DMS79 (cell line): ENCODE measurements at places on chromosomes 7 and 10.

GRCh38 chr7:4233146-4233545, 448.9 kb upstream of the FOXK1 start:
- no peak for DNase-seq

DNA sequence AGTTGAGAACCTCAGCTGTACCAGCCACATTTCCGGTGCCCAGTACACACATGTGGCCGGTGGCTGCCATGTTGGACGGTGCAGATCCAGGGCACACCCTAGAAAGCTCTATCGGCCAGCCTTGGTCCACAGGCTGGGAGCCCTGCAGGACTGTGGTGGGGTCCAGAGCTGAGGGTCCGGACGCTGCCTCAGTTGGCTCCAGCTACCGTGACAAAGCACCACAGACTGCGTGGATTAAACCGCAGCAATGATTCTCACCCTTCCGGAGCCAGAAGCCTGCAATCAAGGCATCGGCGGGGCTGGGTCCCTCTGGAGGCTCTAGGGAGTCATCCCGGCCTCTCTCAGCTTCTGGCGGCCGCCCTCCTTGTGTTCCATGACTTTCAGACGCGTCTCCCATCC, 50.1 kb downstream of the PDGFA start:
- DNase-seq = no peak

GRCh38 chr7:118350260-118350659, 125.8 kb downstream of the ANKRD7 start:
- no peak for DNase-seq

DNA sequence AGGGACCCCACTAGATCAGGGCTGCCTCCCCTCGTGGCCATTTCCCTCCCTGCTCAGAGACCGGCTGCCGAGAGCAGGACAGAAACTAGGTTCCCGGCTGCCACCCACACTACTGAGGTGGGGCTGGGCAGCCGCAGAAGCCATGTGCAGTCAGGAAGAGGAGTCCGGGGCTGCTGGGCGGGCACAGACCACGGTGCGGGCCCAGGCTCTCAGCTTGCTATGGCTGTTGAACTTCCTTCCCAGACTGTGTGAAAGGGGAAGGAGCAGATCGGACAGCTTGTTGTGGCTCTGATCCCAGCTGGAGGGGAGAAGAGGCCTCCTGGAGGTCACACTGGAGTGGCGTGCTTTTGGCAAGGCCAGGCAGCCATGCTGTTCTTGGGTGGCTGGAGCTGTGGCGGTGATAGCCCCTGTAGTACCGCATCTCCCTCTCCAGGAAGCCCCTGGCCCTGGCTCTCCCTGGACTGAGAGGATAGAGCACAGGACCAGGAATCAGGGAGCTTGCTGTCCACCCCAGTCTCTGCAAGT, 56.8 kb downstream of the HK1 start:
- DNase-seq = no peak

DNA sequence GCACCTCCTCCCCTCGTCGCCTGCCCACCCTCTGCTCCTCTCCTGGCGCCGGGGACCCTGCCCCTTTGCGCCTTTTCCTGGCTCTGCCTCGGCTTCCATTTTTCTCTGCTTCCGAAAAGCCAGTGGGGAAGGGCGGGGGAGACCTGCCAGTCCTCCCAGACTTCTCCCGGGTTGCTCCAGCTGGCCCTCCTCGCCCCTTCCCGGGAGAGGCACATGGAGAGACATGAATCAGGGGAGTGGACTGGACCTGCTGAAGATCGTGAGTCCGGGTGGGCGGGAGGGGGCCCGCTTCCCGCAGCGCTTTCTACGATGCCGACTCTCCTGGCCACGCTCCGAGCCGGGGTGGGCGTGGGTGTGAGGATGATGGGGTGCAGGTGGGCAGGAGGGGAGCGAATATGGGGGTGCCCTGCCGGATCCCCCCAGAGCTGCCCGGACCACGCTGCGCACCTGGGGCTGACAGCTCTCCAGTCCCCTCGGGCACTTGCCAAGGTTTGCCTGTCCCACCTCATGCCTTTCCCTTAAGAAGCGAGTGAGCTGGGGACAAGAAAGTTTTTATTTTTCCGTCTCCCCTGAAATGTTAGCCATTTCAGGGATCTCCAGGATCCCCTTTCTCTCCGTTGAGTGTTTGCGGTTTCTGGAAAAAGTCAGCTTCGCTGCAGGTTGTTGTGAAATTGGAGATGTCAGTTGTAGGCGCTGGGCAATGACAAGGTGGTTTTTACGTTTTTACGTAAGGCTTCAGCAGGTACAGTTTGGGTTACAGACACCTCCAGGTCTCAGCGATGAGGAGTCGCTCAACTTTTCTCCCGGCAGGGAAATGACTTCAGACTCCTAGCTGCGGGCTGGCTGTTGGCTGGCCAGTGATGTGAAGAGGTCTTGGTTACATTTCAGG, 977 bp downstream of the CACNB2 start:
- no peak for DNase-seq

GRCh38 chr10:7054915-7055314, 355.9 kb downstream of the SFMBT2 start:
- no peak for DNase-seq

DNA sequence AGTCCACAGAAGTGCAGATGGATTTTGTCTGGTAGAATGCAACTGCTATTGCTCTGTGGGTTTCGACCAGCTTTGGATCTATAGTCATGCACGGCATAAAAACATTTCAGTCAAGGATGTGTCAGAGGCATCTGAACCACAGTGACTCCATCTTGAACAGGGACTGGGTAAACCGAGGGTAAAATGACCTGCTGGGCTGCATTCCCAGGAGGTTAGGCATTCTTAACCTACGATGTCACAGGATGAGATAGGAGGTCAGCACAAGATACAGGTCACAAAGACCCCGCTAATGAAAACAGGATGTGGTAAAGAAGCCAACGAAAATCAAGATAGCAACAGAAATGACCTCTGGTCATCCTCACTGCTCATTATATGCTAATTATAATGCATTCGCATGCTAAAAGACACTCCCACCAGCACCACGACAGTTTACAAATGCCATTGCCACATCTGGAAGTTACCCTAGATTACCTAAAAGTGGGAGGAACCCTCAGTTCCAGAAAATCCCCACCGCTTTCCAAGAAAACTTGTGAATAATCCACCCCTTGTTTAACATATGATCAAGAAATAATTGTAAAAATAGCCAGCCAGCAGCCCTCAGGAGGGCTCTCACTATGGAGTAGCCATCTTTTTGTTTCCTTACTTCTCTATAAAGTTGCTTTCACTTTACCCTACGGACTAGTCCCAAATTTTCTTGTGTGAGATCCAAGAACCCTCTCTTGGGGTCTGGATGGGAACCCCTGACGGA, 50.7 kb upstream of the CPXM2 start:
- DNase-seq = no peak

- no peak for DNase-seq
Observed at GRCh38 chr10:86779220-86780017, 23.0 kb downstream of the BMPR1A start.

DNA sequence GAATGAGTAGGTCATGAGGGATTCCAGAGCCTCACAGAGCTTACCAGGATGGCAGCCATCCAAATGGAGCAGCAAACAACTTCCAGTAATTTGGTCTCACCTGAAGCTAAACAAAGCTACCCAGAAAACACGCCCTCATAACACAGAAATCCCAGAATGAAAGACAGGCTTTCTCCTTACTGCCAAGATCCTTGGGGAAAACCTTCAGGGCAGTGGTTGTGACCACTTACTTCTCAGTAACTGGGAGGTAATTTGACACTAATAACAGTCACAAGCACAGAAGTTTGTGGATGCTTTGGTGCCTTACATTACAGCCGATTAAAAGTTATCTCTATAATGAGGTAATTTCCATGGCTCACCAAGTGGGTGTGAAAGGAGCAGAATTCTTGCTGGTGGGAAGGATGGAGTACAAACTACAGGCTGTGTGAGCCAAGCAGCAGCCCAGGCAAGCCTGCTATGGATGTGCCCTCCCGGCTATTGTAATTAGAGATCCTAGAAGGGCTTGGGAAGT, 10.4 kb downstream of the WDR91 start:
- DNase-seq = no peak

DNA sequence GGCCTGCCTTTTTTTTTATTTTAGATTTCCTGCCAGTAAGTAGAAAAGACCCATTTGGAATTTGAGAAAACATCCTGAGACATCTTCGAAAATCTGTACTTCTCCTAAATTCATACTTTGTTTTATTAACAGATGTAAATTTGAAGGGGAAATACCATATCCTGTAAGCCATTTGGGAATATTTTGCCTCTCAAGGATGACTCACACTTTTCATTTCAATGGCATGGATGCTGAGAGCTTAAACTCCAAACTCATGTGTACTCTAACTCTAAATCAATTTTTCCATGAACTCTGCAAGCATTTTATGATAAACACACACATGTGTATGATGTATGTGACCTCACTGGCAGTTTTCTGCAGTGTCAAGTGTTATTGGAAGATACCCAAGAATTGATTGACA, 89.0 kb downstream of the SEMA3A start:
- DNase-seq = no peak

DNA sequence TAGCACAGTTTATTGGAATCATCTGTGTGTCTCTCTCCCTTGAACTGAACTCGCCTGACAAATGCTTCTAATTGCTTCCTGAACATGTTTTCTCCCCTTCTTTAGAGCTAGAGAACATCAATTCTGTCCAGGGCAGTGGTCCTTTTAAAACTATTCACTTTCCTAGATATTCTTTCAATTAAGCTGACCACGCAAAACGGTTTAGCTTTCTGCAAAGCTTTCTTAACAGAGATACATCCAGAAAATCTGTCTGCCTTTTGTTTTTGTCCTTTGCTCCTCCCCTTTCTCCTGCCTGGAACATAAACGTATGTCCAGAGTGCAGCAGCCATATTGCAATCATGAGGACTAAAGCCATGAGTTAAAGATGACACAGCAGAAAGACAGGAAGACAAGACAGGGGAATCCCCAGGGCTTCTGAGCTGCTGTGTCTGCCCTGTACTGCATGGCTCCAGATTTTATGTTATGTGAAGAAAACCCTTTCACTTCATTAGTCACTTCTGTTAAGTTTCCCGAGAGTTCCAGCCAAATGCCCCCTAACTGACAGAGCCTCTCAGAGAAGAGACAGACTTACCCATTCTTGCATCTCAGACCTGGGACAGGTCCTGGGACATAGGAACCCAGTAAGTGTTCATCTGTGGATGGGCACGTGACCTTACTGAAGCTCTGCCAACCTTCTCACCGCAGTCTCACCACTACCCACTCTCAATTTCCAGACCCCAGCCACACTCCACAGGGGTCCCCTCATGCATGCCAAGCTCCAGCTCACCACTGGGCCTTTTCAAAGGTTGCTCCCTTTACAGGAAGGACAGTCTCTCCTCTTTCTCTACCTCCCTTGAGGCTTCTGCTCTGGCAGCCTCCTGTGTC, 35.0 kb upstream of the CPXM2 start:
- DNase-seq = no peak

GRCh38 chr10:72321248-72322029, 33.3 kb downstream of the DNAJB12 start:
- DNase-seq = no peak

DNA sequence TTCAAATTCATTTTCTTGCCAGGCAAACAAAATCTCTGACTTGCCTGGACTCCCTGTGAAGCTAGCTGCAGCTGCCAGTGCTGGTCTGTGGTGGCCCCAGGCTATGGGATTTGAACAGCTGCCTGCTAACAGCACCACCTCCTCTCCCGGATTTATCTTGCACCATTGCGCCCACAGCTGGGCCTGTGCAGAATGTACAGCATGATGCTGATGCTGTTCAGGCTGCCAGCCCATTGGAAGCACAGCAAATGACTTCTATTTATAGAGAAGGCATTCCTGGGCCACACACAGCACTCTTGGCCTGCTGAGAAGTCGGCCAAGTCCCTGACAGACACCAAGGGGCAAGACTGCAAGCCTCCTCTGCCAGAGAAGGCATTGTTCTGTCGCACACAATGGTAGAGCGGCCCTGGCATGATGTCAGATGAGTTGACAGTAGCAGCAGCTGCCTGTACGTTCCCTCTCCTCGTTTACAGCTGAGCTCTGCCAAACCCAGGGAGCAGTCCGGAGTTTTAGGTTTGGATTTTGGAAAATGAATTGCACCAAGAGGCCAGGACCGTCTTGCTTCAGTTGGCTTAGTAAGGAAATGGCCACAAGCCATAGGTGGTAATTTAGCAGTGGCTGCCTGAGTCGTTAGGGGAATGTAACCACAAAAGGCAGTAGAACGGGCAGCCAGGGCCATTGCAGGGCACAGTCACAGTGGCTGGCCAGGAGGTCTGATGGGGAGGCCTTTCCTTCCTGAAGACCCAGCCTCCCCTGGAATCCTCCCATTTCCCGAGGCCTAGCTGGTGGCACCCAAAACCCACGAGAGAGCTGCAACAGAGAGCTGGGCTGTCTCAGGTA, 38.5 kb downstream of the MTURN start:
- peak; percentile 88 for DNase-seq

DNA sequence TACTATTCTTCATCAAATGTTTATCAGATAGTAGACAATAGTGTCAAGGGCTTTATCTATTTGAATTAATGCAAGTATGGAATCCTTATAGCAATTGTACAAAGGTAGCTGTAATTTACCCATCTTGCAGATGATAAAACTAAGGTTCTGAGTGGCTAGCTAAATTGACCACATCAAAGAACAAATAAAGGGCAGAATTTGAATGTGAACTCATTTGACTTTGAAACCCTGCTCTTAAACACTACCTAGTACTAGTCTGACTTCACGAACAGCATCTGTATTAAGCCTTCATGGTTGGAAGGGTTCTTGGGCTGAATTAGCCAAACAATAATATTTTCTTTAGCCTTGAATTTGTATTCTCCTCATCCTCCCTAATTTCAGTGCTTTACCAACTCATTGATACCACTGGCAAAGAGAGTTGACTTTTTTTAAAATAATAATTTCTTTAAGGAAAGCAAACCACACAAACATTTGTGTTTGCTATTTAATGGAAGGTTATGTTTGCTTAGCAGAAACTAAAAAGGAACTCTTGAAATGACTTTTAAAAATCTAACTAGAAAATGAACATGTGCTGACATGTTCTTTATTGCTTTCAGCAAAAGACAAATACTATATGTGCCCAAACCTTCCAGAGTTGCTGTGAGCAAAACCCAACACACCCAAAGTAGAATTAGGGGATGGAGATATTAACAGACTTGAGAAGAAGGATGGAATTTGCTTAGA, 322.6 kb downstream of the RNLS start:
- no peak for DNase-seq

- DNase-seq = no peak
Observed at GRCh38 chr7:51067757-51068156, 248.9 kb downstream of the COBL start.

DNA sequence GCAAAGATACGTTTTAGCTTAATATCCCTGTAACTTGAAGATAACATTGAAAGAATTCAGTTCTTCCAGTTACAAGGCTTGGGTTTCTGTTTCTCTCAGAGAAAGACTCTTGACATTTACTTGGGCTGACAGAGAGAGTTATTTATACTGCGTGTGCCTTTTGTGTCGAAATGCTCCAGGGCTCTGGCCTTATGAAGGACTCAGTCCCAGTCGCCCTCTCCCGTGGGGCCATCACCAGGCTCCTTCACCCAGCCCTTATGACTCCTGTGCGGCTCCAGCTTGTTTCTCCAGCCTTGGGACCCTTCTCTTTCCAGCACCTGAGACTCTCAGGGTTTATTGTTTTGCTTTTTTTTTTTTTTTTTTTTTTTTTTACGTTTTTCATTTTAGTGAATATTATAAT, 242.3 kb upstream of the DKK1 start:
- no peak for DNase-seq

GRCh38 chr7:107922886-107923285, 31.9 kb downstream of the DLD start:
- DNase-seq = no peak
